ENCODE measurements at places on chromosomes 6 and 20.

GRCh38 chr6:21842875-21843645, 249.5 kb downstream of the SOX4 start:
- no peak for DNase-seq

- DNase-seq, result no peak
Measured at GRCh38 chr20:13325033-13325432, 104.0 kb downstream of the ISM1 start.

GRCh38 chr6:111806561-111807497, 66.4 kb downstream of the FYN start:
- no peak for DNase-seq

DNA sequence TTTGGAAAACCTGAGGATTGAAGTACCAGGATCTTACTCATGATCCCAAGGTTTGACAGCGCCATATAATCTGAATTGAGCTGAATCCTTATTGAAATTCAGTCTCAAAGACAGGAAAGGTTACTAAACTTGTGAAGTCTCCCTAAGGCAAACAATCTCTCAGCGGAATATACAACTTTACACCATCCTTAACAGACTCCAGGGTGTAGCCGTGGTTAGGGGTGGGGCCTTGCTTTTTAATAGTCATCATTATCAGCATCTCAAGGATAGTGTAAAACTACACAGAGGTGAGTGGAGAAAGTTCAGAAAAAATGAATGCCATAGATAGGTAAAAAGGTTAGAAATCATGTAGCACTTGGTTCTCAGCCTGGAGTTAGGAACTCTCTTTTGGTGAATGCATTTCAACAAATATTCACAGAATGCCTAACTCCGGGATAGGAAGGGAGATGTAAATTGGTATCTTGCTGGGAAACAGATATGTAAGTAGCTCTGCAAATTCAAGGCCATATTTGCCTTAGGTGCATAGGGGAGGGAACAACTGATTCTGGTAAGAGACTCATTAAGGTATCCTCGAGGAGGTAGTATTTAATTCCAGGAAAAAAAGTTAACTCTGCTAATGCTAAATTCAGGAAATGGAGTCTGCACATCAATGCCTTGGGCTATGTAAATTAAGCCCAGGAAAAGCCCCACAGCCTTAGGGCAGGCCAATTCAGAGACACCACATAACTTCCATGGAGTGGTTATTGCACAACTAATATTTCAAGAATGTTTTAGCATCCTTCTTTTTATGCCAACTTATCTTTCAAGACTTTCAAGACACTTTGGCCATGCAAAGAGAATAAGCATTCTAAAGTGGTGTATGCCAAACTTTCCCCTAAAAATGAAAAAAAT, 61.6 kb downstream of the SNAP25 start:
- no peak for DNase-seq

- DNase-seq, result no peak
Measured at GRCh38 chr20:54320148-54320607, 112.3 kb downstream of the PFDN4 start.

GRCh38 chr20:50400705-50401586, 109.2 kb upstream of the PTPN1 start:
- no peak for DNase-seq

DNA sequence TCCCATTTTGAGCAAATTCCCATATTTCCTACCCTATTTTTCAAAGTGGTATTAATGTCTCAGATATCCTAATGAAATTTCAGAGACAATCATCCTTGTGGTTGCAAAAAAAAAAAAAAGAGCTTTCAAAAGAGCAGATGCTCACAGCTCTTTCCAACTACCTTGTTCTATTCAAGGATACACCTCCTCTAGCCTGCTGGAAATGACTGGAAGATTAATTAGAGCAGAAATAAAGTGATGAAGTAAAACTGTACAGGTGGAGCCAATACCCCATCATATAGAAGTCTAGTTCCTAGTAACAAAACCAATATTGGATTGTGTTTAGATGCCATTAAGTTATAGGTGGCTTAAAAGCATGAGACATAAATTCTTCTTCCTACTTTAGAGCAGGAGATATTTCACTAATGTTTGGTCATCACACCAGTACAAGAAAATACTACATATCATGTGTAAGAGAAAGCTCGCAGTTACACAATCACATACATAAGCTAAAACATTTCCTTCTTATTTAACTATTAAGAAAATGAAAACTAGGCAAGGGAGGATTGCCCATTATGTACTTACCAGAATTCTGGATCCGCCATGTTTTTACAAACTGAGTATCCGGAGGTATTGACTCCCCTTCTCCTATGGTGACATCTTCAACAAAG, 42.4 kb downstream of the ILRUN start:
- DNase-seq, result peak; percentile 83

DNA sequence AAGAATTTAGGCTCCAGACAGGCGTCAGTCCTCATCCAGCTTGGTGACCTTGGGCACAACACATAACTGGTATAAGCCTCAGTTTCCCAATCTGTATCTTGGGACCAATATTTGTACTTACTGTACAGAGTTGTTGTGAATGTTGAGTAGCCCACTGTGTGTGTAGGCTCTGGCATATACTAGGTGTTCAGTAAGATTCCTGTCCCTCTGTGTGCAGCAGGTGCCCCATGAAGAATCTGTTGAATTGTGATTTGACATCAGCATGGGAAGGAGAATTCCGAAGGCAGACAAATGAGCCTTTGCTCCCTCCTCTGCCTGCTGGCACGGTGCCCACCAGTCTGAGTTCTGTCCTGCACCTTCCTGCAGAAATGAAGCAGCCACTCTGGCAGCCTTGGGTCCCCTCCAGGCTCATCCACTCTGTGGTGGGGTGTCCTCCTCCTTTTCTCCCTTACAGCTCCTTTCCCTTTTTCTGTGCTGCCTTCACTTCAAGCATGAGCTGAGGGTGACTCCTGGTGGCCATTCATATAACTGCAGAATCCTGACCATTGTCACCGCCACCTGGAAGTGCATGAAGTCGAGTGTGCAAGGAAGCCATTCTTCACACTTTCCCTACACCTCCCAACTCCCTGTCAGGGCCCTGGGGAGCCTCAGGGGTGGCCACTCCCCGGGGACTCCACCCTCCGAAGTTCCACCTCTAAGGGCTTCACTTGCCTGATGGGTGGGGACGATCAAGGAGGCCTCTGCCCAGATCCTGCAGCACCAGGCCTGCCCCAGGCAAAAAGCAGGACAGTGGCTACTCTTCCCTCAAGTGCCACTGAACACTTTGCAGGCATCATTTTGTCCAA, 48.2 kb downstream of the MRPL14 start:
- DNase-seq, result peak; percentile 65

- DNase-seq, result no peak
Measured at GRCh38 chr20:13756551-13756950, 28.2 kb downstream of the ESF1 start.

DNA sequence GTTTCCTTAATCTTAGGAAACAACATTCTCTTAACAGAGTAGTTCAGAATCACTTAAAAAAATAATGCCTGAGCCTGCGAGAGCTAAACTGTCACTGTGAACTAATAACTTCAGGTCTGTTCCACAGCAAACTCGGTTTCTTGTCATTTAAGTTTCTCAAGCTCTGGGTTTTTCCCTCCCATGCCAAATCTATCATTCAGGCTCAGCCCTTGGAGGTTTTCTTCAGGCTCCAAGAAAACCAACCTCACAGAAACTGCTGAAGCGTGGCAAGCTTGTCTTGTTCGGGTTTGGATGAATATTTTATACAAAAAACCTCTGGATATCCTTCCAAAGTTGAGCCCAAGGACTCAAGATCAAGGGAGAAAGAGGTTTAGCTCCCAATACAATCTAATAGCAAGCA, 99.7 kb upstream of the SNX9 start:
- no peak for DNase-seq

- no peak for DNase-seq
Measured at GRCh38 chr6:167162591-167162990, 4.8 kb upstream of the GPR31 start.

DNA sequence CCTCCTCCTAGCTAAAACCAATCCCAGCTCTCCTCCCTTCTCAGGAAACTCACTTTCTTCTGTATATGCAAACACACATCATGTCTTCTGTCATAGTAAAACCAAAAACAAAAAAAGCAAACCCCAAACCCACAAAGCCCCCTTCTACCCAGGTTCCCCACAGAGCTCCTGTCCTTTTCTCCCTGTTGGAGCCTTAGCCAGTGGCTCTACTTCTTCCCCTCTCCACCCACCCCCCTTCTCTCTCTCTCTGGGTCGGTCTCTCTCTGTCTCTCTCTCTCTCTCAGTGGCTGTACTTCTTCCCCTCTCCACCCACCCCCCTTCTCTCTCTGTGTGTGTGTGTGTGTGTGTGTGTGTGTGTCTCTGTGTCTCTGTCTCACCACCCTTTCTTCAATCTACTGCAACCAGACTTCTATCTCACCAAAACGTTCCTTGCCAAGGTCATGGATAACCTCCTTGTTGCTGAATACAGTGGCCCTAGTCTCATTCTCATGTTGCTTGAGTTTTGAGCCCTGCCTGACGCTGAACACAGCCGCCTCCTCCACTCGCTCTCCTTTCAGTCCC, 8.7 kb upstream of the OSER1 start:
- DNase-seq, result no peak

GRCh38 chr20:32964575-32964974, 39.7 kb downstream of the SUN5 start:
- no peak for DNase-seq

DNA sequence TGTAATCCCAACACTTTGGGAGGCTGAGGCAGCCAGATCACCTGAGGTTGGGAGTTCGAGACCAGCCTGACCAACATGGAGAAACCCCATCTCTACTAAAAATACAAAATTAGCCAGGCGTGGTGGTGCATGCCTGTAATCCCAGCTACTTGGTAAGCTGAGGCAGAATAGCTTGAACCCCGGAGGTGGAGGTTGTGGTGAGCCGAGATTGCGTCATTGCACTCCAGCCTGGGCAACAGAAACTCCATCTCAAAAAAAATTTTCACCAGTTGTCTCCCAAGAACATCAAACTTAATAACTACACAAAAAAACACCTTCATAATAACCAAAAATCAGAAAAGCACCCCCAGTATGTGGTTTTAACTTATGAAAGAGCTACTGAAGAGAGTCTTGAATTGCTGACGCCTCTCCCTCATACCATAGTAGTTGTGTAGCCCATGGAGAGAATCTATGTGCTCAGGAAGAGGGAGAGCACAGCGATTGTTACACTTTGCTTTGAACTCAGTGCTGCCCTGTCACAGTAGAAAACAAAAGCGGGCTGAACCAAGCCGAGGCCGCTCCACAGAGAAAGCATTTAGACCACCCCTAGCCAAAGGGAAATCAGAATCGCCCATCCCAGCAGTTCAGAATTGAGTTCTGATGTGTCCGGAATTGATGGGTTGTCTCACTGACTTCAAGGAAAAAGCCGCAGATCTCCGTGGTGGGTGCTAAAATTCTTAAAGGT, 42.0 kb upstream of the GMPR start:
- DNase-seq, result no peak

DNA sequence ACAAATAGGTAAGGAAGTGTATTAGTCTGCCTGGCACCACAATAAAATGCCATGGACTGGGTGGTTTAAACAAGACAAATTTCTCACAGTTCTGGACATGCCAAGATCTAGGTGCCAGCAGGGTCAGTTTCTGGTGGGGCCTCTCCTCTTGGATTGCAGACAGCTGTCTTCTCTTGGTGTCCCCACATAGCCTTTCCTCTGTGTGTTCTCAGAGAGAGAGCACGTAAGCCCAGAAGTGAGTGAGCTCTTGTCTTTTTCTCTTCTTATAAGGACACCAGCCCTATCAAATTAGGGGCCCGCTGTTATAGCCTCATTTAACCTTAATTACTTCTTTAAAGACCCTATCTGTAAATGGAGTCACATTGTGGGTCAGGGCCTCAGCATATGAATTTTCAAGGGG, 28.3 kb downstream of the SMPDL3A start:
- DNase-seq, result no peak

DNA sequence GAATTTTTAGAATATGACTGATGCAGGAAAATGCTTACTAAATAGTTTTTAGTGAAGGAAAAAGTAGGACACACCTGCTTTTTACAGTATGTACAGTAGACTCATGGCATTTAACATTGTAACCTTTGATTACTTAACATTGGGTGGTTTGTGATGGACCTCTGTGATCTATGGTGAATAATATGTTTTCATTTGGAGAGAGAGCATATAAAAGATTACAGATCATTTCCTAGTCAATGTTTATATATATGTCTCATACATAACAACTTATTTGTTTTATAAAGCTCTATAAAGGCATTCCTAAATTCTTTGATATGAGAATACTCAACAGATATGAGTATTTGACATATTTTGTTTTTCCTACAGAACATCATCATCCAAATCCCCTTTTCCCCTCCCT, 129.3 kb upstream of the PDE7B start:
- DNase-seq, result no peak

- DNase-seq, result no peak
Measured at GRCh38 chr6:91653895-91654294, 1067.0 kb upstream of the MAP3K7 start.

GRCh38 chr6:145276756-145277155, 458.6 kb downstream of the EPM2A start:
- no peak for DNase-seq

DNA sequence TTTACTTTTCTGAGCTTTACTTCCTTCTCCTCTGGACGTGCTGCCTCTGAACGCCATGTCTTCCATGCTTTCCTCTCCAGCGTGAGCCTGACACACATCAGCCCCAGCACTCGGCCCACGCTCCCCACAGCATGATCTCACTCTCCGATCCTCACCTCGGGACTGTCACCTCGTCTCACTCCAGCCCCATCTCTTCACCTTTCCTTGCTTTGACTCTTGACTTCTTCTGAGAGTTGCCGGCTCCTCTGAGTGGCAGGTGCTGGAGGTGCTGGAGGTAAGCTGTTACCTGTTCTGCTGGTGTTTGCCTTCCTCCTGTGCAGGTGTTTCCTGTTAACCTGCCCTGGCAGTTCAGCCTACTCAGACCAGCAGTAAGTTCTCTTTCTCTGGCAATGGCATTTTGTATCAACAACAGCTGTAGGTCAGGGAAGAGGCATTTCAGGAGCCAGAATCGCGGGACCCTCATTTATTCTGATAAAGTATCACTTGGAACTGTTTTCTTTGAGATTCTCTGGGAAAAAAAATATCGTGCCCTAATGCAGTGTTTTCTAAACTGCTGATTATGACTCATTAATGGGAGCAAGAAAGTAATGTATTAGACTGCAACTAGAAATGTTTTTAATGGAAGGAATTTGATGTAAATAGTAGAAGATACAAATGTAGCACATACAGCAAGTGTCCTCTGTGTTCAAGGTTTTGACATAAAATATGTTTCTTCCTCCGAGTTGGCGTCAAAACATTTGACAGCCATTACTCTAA, 106.5 kb downstream of the ARID1B start:
- DNase-seq, result peak; percentile 72

- no peak for DNase-seq
Measured at GRCh38 chr6:132712366-132712765, 1.5 kb downstream of the VNN1 start.

GRCh38 chr6:31270788-31271640, 878 bp downstream of the HLA-C start:
- peak; percentile 79 for DNase-seq
